OCI-M1 (cell line): ENCODE measurements at places on chromosomes 16 and 17.

DNA sequence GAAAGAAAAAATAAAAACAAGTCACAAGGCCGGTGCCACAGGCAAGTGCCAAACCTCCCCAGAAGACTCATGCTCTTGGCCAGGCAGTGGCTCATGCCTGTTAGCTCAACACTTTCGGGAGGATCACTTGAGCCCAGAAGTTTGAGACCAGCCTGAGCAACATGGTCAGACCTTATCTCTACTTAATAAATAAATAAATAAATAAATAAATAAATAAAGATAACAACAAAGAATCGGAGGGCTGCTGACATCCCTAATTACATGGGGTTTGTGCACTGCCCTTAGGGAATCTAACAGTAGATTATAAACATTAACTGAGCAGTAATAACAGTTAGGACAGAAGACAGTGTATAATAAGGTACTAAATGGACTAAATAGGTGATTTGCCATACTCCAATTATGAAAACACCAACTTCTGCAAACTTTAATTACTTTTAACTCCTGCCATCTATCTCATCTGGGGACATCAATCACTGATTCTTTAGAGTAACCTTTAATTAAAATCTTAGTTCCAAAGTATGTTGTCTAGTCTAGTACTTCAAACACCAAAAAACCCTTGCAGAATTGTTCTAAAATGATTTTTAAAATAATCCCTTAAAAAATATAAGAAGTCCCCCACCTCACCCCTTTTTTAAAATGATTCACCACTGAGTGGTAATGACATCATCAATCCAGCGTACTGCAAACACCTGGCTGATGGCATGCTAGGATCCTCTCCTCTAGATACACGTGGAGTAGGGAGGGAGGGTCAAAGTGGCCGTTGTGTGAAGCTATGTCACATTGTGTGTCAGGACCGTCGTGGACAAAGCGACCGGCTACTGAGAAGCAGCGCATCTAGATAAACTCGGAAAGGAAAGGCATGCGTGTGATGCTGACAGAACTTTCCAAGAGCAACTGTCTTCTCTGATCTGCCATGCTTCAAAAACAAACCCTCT is 28.5 kb downstream of the CYTH1 start:
- no peak for DNase-seq

GRCh38 chr17:57038486-57038885 is 46.6 kb upstream of the AKAP1 start:
- DNase-seq: no peak

GRCh38 chr17:70259400-70259799 is 90.1 kb downstream of the KCNJ2 start:
- DNase-seq: no peak

GRCh38 chr17:47829870-47830269 is 1.5 kb downstream of the MRPL10 start:
- no peak for DNase-seq

GRCh38 chr17:49226771-49227435 is 3.7 kb downstream of the PHOSPHO1 start:
- no peak for DNase-seq

DNA sequence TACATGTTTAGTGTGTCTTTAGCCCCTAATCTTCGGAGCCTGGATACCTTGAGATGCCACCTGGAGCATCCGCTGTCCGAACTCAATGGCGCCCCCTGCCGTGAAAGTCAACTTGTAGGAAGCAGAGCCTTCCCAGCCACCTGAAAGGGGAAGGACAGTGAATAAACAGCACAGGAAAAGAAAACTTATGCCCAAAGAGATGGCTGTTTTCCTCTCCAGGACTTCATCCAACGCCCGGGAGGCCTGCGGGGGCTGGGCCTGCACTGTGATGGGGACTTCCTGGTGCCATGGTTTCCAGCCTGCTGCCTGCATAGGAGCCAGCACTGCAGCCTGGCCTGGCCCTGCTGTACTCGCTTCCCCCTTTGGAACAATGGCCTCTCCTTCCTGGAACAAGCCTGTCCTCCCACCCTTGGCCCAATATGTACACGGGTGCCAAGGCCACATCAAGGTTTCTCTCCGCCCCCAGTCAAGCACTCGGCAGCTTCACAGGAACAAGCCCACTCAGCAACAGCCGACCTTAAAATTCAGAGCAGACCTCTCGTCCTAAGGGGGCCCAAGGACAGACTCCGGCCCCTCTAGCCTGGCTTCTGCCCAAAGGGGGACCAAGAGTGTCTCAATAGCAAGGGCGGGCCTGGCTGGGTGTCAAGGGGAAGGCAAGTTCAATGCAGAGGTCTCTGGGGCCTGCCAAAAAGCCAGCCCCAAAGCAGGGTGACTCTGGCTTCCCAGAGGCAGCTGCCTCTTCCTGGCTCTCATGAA is 4.5 kb upstream of the UNC13D start:
- DNase-seq: peak; percentile 70

- no peak for DNase-seq
Observed at GRCh38 chr16:51159865-51160264, 8.8 kb upstream of the SALL1 start.

GRCh38 chr17:82103553-82104451 is 5.8 kb upstream of the FASN start:
- no peak for DNase-seq

DNA sequence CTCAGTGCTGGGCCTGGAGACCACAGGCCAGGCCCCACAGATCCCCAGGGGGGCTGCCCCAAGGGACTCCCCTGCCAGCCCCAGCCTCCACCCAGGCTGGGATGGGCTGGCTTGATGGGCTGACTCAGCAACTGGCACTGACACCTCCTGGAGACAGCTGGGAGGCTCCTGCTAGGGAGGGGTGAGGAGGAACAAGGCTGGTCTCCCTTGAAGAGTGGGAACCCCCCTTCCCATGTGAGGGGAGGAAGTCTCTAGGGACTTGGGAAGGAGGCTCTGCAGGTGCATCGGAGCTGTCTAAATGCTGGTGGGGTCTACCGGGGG is 10.4 kb downstream of the NHERF1 start:
- DNase-seq: no peak

GRCh38 chr17:66349521-66350254 is 47.3 kb downstream of the PRKCA start:
- no peak for DNase-seq

GRCh38 chr16:65099607-65100006 is 22.3 kb downstream of the CDH11 start:
- no peak for DNase-seq

GRCh38 chr17:66984730-66985129 is 20.2 kb downstream of the CACNG4 start:
- DNase-seq: no peak

DNA sequence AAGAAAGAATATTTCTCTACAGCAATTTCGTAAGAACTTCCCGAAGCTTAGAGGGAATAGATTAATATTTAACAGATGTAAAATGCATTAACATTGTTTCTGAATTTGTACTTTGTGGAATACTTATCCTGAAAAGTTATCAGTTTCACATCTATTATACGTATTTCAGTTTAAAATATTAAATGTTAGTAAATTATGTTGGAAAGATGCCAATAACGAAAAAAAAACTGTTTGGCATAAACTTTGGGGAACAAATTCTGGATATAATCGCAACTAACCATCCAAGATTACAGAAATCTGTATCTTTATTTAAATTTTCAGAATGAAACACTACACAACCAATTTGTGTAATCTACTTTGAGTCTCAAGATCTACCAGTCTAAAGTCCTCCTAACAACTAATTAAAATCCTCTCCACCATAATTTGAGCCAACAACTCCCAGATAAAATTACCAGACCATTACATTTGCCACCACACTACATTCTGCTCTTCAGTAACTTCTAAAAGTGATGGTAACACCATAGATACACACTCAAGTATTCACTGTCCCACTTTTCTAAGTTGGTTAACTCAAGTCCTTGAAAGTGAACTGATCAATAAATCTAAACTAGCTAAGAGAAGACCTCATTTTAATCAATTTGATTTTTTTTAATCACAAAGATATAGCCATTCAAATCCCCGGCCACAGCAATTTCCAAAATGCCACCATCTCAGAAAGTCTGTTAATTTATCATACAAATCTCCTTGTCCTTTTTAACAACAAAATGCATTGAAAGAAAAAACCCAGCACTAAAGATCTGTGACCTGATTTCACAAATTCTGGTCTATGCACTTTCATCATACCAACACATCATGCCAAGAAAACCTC is 2.0 kb downstream of the SIAH1 start:
- peak; percentile 20 for DNase-seq
